Spinal cord (tissue), 10 donors: ENCODE measurements at places on chromosomes 5 and 9.

- DNase-seq: no peak
These were observed 160.4 kb downstream of the RGS3 start for GRCh38 chr9:113623851-113624485.

- no peak for DNase-seq
These were observed 48.0 kb downstream of the RUSC2 start for GRCh38 chr9:35537913-35538312.

DNA sequence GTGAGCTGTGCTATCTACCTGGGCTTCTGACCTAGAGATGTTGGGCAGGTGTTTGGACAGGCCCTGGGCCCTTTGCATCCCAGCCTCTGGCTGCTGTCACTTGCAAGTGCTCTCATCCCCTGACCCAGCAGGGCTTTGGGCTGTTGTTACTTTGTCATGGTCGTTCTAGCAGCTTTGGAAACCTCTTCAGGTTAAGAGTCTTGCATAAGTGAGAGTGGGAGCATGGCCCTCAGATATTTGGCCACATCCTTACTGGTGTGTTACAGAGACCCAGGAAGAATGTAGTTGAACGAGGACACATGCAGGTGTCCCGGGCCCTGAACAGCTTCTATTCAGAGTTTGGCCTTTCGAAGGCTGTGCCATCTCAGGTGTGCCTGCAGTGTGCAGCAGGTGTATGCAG, 4.5 kb downstream of the TENT4A start:
- DNase-seq: no peak

GRCh38 chr9:1469996-1470395, 419.8 kb downstream of the DMRT2 start:
- no peak for DNase-seq

DNA sequence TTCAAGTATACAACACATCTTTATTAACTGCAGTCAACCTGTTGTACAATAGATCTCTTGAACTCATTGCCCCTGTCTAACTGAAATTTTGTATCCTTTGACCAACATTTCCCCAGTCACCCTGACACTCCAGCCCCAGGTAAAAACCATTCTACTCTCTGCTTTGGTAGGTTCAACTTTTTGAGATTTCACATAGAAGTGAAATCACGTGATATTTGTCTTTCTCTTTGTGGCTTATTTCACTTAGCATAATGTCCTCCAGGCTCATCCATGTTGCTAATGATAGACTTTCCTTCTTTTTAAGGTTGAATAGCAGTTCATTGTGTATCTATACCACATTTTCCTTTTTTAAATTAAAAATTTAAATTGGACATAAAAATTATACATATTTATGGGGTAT, 126.5 kb upstream of the MAN2A1 start:
- DNase-seq: no peak

DNA sequence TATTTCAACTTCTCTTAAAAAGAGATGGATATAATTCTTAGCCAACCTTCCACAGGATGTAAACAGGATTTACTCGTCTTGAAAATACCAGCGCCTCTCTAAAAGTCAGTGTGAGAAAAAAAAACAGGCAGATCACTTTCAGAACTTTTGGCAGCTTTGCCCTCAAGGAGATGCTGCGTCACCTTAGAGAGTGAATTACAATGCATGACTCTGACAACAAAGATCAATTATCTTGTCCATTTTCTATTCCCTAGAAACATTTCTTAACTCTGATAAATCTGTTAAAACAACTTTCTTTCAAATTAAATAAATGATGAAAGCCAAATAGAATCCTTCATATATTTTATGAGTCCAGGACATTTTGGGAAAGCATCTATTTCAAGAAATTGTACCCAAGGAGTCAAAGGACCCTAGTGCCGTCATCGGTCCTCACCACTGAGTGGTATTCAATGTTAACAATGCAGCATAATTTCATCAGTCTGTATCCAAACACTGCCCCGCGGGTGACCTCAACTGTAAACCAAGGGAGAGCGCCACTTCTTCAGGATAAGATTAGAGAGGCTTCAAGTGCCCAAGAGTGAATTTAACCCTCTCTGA, 536.0 kb downstream of the PDE4D start:
- no peak for DNase-seq

GRCh38 chr5:67518227-67518626, 321.6 kb upstream of the CD180 start:
- DNase-seq: no peak

- DNase-seq: no peak
These were observed 6.2 kb downstream of the OBP2B start for GRCh38 chr9:133202688-133203453.

DNA sequence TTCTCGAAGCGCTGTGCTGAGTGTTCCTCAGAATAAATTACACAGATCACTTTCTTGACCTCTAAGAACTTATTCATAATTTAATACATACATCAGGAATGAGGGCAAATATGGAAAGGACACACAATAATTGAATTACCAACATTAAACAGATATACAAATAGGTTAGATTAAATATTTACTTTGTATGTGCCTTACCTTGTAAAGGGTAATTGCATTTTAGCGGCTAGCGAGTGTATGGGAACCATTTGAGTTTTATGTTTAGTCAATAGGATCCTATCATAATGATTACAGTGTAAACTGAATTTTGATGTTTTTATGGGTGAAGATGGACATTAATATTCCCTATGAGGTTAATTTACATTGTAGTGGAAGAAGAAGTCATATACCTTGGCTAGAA, 1187.1 kb upstream of the WWC1 start:
- no peak for DNase-seq

- DNase-seq: no peak
These were observed 53.2 kb upstream of the CTXN3 start for GRCh38 chr5:127595484-127596368.

DNA sequence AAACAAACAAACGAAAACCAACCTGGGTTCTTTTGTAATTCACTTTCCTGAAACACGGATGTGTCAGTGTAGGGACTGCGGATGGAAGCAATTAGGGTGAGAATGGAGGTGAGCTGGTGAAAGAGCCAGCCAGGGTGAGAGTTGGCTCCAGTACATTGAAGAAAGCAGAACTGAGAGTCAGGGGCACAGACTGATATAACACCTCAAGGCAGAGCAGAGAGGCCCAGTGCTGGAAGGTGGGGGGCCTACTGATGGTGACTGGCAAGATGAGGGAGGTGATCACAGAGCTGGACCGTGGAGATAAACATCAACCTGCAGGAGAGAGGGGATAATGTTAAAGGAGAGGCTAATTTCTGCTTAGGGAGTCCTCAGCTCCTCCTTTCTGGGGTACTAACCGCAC, 221.1 kb downstream of the MAN2A1 start:
- no peak for DNase-seq

DNA sequence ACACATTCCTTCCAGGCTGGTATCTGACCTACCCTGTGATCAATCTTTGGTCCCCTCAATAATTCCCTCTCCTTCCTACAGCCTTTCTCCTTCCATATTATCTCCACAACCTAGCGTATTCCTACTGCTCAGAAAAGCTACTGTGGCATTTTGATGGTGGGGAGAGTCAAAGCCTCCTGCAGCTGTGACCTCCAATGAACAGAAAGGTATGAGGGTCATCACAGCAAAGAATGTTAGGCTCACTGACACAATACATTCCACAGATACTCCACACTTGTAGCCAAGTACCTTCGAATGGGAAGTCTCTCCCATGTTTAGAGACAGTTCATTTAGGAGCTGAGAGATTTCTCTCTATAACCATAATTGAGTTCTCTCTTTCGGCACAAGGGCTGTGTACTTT, 5.9 kb downstream of the FBN2 start:
- DNase-seq: no peak

DNA sequence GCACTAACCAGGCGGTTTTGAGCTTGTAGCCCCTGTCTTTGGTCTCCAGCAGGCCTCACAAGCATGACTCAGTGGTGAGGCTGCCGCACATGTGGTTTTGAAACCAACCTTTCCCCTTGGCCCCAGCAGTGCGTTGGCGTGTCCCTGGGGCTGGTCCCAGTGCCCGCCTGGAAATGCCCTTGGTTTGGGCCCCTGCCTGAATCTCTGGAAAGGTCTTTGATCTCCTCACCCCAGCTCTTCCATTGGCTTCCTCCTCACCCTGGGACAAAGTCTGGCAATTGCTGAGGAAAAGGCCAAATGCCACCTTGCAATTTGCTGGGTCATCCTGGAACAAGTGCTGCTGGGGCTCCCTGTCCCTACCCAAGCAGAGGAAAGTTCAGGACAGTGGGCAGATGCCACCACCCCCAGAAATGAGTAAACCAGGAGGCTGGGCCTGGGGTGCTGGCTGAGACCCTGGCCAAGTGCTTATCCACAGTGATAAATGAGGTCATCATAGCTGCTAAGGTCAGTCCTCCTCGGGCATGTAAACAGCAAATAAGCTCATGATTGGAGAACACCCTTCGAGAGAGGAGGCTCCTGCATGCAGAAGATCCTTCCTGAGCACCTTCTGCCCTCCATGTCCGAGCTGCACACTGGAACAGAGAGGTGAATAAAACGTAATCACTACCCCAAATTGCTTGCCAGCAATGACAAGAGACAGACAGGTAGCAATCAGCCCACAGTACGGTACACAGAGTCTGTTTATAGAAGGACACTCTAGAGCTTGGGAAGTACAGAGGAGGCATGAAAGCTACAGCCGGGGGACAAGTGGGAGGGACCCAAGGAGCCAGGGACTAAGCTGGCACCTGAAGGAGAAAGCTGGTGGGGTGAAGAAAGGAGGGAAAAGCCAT, 98.9 kb upstream of the CPEB4 start:
- DNase-seq: no peak

DNA sequence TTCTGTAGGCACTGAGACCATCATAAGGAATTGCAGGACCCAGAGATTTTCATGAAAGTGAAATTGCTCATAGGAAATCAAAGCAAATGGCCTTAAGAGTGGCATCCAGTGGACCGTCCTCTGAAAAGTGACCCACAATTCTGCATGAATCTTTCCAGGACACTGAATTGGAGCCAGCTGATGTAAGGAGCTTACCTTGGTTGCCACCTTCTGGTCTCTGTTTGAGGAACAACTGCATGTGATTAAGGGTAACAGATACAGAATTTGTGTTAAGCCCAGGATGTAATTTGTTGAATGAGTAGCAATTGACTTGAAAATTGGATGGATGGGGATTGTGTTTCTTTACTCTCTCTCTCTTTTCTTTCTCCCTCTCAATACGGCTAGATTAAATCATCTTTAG, 49.9 kb upstream of the GAS1 start:
- DNase-seq: no peak

GRCh38 chr5:137888863-137889759, at the start of gene PKD2L2:
Gene PKD2L2 (plus strand): TSS chr5:137889457. CDS start chr5:137889492, 35 bp downstream.
- DNase-seq: peak; percentile 81

- no peak for DNase-seq
These were observed 50.2 kb downstream of the OTULIN start for GRCh38 chr5:14714706-14715105.

DNA sequence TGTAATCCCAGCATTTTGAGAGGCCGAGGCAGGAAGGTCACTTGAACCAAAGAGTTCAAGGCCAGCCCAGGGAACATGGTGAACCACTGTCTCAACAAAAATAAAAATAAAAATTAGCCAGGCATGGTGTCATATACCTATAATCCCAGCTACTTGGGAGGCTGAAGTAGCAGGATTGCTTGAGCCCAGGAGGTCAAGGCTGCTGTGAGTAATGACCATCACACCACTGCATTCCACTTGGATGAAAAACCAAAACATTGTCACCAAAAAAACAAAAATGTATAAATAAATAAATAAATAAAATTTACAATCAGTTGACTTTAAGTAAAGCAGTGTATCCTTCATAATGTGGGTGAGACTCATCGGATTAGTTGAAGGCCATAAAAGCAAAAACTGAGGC, 541.4 kb downstream of the CSNK1G3 start:
- no peak for DNase-seq

DNA sequence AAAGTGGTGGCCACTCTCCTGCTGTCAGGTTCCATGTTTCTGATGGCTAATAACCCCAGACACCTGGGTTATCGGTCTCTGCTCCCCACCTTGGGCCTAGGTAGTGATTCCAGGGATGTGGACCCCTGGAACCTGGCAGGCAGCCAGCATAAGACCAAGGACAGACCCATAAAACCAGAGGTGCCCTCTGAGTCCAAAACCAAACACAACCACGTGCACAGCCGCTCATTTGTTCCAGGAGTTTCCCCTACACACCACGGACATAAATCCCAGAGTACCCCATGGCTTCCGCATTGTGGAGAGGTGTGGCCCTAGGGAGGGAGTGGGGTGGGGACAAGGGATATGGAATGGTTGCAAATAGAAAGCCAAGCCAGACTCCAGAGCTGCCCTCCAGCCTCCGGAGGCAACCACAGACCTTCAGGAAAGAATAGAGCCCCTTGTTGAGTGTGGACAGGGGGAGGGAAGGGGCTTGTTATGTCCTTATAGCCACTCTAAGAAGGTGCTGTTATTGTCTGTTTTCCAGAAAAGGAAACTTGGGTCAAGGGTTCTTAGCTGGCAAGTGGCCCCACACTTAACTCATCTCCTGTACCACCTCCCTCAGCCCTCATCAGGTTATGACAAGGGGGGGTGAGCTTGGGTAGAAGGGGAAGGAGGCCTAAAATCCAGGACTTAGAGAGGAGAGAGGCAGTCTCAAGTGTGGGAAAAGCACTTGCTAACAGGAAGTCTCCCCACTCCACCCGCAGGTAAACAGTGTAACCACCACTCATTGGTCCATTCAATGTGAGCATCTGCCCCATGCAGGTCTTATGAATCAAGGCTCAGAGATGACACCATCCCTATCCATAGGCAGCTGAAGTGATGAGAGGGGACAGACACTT, 23.6 kb upstream of the CYSTM1 start:
- DNase-seq: no peak

DNA sequence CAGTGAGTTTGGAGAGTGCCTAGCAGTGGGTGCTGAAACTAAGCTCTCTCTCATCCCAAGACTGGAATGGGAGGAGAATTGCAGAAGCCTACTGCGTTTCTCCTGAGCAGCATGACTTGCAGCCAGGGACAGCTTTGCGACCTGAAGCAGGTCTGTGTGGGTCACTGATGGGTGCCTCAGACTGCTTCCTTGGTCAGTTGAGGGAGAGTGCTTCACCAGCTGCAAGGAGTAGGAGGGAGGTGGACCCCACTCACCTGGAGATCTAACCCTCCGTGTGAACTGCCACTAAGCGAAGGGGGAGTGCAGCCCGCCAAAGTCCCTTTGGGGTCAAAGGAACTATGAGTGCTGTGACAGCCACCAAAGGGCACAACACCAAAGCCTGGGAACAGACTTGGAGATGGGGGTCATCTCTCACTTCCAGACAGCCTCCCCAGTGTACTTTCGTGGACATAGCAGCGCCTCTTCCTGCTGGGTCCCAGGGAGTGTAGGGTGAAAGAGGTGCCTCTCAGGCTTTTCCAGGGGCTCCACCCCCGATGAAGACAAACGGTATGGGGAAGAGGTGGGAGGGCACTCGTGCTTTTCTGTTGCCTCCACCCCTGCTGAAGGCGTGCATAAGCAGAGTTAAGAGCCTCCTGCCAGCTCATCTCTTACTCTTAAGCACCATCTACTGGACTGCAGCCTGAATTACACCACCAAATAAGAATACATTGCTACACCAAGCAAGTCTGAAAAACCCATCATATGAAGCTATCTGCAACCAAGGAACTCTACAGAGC, 34.3 kb upstream of the MACIR start:
- DNase-seq: no peak
